ENCODE measurements at places on chromosomes 2 and 18.

DNA sequence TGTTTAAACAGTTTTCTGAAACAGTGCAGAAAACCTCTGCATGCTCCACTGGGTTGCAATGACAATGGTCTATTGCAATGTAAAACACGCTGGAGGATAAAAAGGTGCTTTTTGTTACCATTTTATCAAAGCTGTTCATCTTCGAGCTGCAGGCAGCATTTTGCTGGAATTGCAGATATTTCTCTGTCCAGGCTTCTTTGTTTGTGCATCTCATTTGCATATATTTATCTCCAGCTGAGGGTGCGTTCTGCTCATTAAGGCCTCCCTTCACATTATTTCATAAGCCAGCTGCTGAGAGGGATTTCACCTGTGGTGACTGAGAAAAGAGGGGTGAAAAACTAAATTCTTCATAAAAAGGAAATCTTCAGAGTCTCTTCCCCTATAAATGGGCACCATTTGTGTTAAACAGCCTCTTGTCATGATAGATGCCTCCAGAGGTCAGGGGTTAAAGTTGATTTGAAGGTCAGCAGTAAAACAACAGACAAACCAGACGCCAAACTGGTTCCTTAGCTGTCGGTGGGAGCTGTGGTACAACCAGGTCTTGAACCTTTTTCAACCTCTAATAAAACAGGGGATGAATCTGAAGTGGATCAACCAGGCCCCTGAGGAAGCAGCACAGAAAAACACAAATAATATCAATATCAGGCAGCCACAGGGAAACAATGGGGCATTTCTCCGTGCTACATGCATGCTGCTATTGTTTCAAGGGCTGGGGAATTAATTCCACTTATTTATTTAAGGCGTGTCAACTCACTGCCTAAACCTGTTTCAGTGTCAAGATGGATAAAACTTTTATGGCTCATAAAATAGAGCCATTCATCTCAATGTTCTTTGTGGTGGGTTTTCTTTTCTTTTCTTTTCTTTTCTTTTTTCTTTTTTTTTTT lies 265.1 kb downstream of the MEIS1 start:
- no peak for DNase-seq

GRCh38 chr2:136492901-136493300 lies 272.4 kb upstream of the THSD7B start:
- no peak for DNase-seq

GRCh38 chr2:177212106-177212890 lies at the start of gene HNRNPA3:
HNRNPA3 (plus strand) TSS chr2:177212794; CDS start chr2:177212800, 6 bp downstream.
- DNase-seq: peak; percentile 99

- no peak for DNase-seq
These were observed 92.1 kb downstream of the COLEC12 start for GRCh38 chr18:408367-408766.

GRCh38 chr2:53987336-53987921 lies 16.6 kb upstream of the PSME4 start:
- no peak for DNase-seq

DNA sequence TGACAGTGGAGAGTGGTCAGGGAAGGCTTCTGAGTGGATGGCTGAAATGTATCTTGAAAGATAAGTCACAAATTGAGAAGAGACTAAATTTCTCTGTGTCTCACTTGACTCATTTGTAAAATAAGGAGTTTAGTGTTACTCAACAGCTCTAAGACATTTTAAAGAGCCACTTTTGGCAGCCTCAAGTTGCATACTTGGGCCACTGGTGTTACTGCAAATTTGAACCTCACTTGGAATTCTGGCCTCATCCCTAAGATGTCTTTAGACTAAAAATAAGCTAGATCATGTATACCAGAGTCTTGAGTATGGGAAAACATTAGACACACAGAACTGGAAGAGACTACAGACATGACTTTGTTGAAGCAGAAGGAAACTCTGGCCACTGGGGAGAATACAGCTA lies 4.5 kb upstream of the MTLN start:
- DNase-seq: no peak

DNA sequence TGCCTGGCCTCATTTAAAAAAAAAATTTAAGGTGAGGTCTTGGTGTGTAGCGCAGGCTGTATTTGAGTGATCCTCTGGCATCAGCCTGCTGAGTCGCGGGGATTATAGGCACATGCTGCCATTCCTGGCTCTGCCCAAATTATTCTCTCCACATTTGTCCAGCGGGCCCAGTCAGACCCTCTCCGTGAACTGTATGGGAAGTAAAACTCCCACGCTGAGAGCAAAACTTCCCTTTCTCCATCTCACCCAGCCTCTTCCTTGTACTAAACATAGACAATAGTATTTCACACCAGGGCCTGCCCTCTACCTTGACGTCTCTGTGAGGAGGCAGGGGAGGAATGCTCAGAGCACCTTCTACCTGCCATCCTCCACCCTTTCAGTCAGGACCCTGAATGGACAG lies 37.0 kb downstream of the EIF4E2 start:
- no peak for DNase-seq

GRCh38 chr18:67520351-67520921 lies 3.9 kb upstream of the DSEL start:
- DNase-seq: no peak
